ENCODE measurements at places on chromosomes 13 and 19. TPM values are rescaled to one million over a fixed set of nuclear protein-coding genes. Genes with fewer than 3 reads are reported as not detected.

The GARRE1 gene
- total RNA-seq = 9.1 TPM

GRCh38 chr19:14502334-14503092 is 6.6 kb upstream of the GIPC1 start:
- no peak overlapping the region for H3K27ac ChIP-seq
- no peak for DNase-seq
- H3K4me3 ChIP-seq = no peak overlapping the region

- H3K4me3 ChIP-seq = no peak overlapping the region
- H3K27ac ChIP-seq = no peak overlapping the region
- no peaks in the 10 kb centered on the region for H3K36me3 ChIP-seq
- peaks cover 26% of the 10 kb centered on the region for H3K4me1 ChIP-seq
- no peaks in the 10 kb centered on the region for H3K27me3 ChIP-seq
- DNase-seq = no peak
Measured at GRCh38 chr19:8504171-8504570, 1.7 kb upstream of the PRAM1 start.

- no peak overlapping the region for H3K4me3 ChIP-seq
- no peaks in the 10 kb centered on the region for H3K27me3 ChIP-seq
- DNase-seq = no peak
- no peak overlapping the region for H3K27ac ChIP-seq
Measured at GRCh38 chr13:79360095-79360494, 46.0 kb downstream of the RBM26 start.

GRCh38 chr13:88704600-88705275 is 1033.6 kb downstream of the SLITRK5 start:
- H3K27me3 ChIP-seq = no peaks in the 10 kb centered on the region
- no peaks in the 10 kb centered on the region for H3K36me3 ChIP-seq
- H3K4me3 ChIP-seq = peak overlapping the region; percentile 50
- H3K4me1 ChIP-seq = no peaks in the 10 kb centered on the region
- H3K27ac ChIP-seq = peak overlapping the region; percentile 23
- DNase-seq = no peak

- no peaks in the 10 kb centered on the region for H3K36me3 ChIP-seq
- H3K27me3 ChIP-seq = no peaks in the 10 kb centered on the region
- H3K4me1 ChIP-seq = peaks cover 5% of the 10 kb centered on the region
- DNase-seq = no peak
- H3K4me3 ChIP-seq = no peak overlapping the region
- no peak overlapping the region for H3K27ac ChIP-seq
Measured at GRCh38 chr13:95494082-95494681, 58.3 kb upstream of the CLDN10 start.

- peaks cover 20% of the 10 kb centered on the region for H3K4me1 ChIP-seq
- H3K27me3 ChIP-seq = no peaks in the 10 kb centered on the region
- H3K27ac ChIP-seq = peak overlapping the region; percentile 38
- DNase-seq = no peak
- no peaks in the 10 kb centered on the region for H3K36me3 ChIP-seq
- H3K4me3 ChIP-seq = peak overlapping the region; percentile 50
Measured at GRCh38 chr13:113815151-113816058, 48.5 kb downstream of the GAS6 start.

All from esophagus squamous epithelium (tissue), 5 donors.